AG08396 (cell line): ENCODE measurements at places on chromosomes 12 and 14.

DNA sequence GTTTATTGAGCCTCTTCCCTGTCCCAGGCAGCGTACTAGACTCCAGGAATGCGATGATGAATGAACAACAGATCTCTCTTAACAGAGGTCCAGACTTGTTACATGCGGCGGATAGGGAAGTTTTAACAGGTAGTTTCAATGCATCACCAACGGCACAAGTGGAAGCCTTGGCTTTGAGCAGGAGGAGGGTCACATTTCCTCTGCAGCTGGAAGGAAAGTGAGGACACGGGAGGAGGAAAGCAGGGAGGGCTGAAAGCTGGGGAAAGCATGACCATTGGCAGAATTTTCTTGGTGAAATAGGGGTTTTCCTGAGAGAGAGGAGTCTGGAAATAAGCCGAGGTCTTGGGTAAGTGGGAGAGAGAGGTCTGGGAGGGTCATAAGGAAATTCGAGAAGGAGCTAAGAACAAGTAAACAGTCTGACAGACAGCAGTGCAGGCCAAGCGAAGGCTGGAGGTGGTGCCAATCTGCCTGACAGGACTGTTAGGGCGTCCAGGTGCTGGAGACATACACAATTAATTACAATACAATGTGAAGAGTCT is 15.4 kb downstream of the BHLHE41 start:
- DNase-seq, result no peak

- no peak for DNase-seq
Measured at GRCh38 chr12:92335831-92336230, 190.2 kb upstream of the BTG1 start.

DNA sequence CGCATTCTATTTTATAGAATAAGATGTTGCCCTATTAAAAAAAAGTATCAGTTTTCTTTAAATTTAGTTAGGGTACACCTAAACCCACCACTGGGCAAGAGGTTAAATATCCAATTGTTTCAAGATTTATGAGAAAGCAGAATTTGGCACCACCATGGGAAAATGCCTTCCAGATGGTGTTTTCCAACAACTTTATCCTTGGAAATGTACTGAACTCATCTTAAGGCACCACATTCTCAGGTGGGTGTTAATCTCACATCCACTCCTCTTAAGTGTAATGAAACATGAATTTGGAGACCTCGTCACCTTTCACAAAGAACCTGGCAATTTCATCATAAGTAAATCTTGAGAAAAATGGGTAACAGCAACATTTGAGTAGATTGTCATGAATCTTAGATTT is 13.1 kb downstream of the CBX5 start:
- DNase-seq, result no peak

DNA sequence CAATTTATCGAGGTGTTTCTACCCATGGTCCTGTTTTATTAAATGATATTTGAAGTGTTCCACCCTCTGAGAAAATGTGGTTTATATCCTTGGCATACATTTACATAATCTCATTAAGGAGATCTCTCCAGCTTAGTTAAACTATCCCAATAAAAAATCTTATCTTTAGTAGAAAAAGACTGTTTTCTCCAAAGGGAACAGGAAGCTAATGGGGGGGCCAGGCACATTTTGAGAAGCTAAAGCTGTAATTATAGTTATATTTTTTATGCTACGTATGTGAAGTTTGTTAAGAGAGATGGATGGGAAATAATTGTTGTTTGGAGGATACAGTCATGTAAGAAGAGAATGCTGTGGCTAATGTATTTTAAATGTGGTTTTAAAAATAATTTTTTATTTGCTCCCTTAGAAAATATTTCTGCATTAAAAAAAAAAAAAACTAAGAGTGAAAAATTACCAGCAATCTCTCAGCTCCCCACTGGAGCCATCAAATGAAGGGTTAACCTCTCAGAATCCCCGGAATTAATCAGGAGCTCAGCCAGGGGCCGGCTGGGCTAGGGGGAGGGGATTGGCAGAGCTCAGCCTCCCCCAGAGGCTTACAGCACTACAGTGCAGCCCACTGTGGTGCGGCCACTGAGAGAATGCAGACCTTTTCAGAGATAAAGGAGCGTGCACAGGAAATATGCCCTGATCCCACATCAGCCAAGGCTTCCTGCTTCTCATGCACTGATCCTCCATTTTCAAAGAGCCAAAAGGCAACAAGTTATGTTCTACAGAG is 185.8 kb downstream of the EGLN3 start:
- no peak for DNase-seq

GRCh38 chr12:127239781-127240180 is 1027.2 kb upstream of the TMEM132C start:
- DNase-seq, result no peak

DNA sequence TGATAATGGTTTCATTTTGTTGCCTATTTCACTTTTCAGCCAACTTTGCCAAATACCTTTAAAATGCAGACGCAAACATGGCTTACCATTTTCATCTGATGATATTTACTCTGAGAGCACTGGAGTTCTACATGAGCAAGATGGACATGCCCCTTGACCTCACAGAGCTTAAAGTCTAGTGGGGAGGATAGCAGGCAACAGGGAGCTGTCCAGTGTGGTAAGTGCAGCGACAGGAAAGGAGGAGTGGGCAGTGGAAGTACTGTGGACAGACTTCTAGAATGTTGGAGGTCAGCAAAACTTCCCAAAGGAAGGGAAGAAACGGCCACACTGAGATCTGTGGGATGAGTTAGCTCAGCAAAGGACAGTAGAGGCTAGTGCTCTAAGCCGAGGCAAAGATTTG is 25.3 kb downstream of the LRIG3 start:
- no peak for DNase-seq

DNA sequence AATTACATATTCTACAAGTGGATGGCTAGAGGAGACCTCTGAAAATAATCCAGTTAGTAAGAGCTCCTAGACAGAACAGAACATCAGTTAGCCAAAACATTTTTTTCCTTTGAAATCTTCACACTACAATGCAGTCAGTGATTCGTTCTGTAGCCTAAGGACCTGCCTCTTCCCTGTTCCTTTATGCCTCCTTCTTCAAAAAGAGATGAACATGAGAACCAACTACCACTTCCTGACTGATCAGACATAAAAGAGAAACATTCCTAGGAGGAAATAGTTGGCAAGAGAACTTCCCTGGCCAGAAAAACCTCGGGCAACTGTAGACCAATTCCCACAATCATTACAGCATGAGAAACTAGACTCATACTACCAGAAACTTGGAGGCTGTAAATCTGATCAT is 29.4 kb downstream of the ITPR2 start:
- DNase-seq, result no peak

- DNase-seq, result no peak
Measured at GRCh38 chr14:58108717-58109116, 43.3 kb downstream of the ARMH4 start.

- no peak for DNase-seq
Measured at GRCh38 chr12:15932327-15932726, 21.2 kb downstream of the DERA start.

DNA sequence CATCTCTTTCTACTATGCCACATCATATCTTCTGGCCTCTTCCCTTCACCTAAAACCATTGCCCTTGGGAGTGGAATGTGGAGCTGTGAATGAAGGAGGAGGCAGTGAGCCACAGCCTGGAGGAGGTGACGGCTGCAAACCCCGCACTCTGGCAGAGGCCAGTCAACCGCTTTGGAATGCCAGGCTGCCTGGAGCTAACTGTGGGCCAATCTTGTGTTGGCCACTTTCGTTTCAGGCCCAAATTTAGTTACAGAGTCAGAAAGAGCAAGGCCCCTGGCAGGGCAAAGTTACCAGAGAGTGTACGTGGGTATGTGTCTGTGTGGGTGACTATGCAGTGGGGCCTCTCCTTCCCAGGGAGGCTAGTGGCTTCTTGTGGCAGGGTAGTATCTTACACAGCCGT is 40.1 kb downstream of the CACNA1C start:
- DNase-seq, result peak; percentile 69

DNA sequence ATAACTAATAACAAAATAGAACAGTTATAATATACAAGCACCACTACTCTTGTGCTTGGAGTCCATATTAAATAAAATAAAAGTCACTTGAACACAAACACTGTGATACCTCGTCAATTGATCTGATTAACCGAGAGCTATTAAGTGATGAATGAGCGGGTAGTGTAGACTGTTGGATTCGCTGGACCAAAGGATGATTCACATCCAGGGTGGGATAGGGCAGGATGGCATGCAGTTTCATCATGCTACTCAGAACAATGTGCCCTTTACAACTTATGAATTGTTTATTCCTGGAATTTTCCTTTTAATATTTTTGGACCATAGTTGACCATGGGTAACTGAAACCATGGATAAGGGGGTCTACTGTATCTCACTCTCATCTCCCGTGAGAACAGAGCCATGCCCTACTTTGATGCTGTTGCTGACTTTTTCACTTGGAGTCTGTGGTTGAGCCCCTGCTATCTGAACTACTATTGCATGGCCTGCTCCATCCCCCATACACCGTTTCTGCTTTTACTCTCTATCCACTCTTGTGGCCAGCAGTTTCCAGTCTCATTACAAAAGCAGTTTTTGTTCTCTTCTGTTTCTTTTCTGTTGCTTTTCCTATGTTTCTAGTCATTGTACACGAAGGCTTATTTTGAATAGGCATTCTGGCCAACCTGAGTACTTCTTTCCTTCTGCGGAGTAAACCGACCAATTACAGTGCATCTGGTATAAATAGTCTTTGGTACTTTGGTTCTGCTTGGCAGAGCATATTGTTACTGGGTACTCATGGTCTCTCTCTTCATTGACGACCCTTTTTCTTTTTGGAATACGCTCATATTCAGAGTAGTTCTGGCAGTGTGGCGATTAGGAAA is 12.2 kb downstream of the TMTC2 start:
- no peak for DNase-seq

GRCh38 chr12:89140141-89140540 is 212.2 kb downstream of the DUSP6 start:
- no peak for DNase-seq

DNA sequence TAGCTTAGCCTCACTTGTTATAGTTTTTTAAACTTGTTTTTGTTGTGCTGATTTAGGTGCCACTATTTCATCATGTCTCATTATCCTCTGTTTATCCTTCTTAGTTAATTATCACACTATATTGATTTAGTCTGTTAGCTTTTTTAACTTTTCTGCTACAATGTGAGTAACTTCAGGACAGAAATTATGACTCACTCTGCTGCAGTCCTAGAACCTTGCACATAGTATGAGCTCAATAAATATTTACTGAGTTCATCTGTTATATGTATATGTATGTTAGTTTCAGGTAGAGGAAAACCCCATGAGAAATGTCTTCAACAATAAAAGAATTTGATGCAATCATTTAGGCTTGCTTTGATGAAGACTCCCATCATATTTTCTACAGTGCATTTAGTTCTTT is 224.3 kb upstream of the NAV3 start:
- DNase-seq, result no peak

- no peak for DNase-seq
Measured at GRCh38 chr12:53577941-53578352, 48.2 kb downstream of the ATF7 start.

GRCh38 chr12:3238196-3238595 is 161.0 kb downstream of the TSPAN9 start:
- DNase-seq, result no peak
